Mesothelial cell of epicardium (in vitro differentiated cells): ENCODE measurements at places on chromosomes 1 and 21.

- no peak for DNase-seq
These were observed 71.2 kb downstream of the NGF start for GRCh38 chr1:115266729-115267421.

GRCh38 chr21:42037516-42037915 is 27.4 kb upstream of the ZBTB21 start:
- DNase-seq, result no peak

DNA sequence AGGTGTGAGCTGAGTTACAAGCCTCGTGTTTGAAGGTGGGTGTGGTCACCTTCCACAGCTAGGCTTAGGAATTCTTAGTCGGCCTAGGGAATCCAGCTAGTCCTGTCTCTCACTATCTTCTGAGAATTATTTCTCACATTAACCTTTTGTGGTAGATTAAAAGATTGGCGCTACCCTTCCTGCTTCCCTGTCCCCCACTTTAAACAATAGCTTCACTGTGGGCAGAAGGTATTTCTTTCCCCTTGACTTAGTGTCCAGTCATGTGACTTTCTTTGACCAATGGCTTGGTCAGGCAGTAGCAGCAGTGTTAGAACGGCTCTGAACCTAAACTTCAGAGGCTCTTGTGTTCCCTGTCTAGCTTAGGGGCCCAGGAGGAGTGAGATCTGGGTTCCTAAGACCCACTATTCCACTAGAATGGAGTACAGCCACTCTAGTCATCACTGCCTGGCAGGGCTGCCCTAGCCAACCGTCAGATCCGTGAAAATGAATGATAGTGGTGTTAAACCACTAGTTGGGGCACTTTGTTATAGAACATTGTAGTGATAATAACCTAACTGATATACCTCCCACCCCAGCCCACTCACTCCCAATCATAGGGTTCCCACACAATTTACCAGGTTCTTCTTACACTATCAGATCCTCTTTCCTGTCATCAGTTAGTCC is 13.9 kb upstream of the C1orf141 start:
- DNase-seq, result no peak

- no peak for DNase-seq
These were observed 22.3 kb upstream of the SNRPE start for GRCh38 chr1:203839081-203839480.

DNA sequence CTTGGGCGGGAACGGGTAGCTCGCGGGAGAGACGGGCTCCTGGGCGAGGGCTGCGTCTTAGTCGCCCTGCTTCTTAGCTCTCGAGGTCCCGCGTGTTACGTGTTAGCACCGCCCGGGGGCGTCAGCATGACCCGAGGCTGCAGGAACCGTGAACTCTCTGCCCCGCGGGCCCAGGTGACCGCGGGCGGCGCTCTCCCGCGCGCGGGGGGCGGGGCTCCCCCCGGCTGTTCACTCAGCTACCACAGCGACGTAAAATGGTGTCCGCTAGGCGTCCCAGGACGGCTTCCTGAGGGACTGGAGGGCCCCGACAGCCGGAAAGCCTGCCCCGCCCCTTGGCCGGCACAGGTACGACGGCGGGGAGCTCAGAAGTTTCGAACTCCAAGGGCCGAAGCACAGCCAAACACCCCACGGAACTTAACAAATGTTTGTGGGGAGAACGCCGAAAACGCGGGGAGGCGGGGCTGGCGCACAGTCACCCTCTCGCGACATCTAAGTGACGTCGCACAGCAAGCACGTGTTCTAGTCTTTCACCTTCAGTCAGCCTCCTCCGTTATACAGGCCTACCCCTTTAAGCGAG is 780 bp upstream of the RBM15 start:
- DNase-seq, result peak; percentile 96

GRCh38 chr1:113479713-113480676 is 89.7 kb downstream of the MAGI3 start:
- DNase-seq, result no peak

GRCh38 chr1:200979574-200980451 is 43.7 kb downstream of the KIF21B start:
- no peak for DNase-seq

GRCh38 chr1:36085686-36086526 is 2.0 kb downstream of the TEKT2 start:
- DNase-seq, result no peak

DNA sequence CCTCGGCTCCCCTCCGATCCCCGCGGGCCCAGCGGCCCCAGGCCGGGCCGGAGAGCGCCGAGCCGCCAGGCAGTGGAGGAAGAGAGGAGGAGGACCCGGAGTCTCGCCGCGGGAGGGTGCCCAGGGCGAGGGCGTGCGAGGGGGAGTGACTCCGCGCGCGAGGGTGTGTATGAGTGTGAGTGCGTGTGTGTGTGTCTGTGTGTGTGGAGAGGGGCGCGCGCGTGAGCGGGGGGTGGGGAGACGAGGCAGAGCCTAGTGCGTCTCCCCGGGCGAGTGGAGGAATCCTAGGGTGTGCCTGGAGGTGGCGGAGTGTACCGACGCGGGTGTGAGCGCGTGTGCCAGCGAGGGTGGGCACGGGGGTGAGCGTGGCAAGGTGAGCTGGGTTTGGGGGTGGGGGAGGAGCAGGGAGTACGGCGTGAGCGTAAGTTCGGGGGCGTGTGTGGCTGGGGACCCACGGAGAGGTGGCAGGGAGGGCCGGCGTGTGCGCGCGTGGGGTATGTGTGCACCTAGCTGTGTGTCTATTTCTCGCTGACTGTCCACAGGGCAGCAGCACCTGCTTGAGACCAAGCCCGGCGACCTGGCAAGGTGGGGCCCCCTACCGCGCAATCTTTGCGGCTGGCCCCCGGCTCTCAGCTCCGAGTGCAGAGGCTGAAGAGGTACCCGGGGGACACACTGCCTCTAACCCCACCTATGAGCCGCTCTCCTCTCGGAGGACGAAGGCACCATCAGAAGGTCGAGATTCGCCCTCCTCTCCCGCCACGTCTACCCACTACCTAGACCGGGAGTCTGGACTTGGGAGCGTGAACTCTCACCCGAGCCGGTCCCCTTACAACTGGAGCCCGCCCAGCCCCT is 784 bp upstream of the KCND3 start:
- no peak for DNase-seq

- DNase-seq, result no peak
These were observed 113.3 kb downstream of the NAV1 start for GRCh38 chr1:201652181-201652580.

DNA sequence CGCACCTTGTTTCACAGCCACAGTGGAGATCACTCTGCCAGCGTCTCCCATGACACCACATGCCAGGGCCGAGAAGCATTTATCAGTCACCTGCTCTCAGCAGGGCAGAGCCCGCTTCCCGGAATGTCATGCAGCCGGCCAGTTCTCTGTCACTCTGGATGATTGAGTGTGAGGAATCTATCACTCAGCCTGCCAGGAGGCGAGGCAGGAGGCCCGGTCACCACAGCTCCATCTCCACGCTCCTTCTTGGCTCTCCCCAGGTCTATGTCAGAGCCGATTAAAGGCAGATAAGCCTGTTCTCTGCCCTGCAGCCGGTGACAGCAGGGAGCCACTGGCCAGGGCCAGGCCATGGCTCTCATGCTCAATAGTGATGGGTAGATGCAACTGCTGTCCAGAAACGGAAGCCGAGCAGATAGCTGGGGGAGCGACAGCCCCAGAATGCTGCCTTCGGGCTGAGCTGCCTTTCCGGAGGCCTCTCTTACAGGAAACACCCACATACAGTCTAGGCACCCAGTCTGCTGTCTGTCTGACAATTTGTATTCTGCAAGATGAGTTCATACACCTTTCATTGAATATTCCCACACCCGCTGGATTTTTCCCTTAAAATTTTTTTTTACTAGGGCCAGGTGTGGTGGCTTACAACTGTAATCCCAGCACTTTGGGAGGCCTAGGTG is 64.1 kb downstream of the ACTL8 start:
- DNase-seq, result no peak

DNA sequence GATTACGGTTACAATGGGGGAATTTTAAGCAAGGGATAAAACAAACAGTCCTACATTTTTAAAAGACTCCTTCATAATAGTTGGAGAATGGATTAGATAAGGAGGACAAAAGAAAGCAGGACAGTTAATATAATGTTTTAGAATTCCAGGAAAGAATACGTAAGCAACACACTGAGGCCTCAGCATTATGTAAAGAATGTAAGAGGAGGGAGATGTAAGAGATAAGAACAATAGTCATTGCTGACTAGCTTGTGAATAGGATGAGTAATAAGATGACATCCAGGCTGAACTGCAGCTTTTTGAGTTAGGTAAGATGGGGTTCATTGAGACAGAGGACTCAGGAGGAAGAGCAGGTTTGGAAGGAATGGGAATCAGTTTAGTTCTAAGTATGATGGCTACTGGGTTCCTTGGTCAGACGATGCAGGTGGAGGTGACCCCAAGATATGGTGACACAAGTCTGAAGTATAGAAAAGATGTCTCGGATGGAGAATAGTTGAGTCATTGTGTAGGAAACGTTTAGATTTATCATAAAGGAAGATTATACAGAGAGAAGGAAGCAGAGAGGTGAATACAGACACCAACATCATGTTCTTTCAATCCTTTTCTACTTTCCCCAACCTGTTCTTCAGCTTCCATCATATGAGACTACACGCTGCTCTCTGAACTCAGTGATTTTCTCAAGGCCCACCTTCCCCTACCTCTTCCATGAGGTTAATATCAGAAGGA is 372.8 kb downstream of the PTBP2 start:
- DNase-seq, result no peak

DNA sequence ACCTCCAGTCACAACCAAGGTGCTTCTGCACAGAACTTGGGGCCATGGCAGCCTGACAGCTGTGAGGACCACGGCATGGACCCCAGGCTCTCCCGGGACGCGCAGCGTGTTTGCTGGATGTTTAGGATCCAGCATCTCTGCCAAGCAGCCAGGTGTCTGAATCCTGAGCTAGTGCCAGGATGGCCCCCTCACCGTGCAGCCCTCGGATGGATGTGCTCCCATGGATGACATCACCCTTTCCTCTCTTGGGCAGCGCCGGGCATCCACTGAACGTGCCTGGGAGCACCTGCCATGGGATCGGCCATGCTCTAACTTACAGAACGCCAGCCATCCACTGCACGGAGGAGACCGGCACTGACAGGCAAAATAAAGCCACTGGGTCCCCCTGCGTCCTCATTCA is 53.9 kb downstream of the PRDM15 start:
- DNase-seq, result no peak

DNA sequence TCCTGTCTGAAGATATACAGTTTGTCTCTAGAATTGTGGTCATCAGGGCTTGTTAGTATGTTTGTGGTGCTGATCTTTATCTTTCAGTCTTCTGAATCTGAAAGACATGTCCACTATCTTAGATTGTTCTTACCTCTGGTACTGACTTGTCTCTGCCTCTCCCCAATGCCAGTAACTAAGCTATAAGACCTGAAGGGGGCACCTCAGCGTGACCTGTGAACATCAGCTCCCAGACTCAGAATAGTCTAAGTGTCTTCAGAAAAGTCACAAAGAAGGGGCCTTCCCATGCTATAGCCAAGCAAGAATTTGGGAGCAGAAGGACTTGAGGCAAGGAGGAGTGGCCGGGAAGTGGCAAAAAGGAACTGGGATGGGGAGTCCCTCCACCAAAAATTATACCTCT is 178.1 kb downstream of the NTNG1 start:
- DNase-seq, result no peak

DNA sequence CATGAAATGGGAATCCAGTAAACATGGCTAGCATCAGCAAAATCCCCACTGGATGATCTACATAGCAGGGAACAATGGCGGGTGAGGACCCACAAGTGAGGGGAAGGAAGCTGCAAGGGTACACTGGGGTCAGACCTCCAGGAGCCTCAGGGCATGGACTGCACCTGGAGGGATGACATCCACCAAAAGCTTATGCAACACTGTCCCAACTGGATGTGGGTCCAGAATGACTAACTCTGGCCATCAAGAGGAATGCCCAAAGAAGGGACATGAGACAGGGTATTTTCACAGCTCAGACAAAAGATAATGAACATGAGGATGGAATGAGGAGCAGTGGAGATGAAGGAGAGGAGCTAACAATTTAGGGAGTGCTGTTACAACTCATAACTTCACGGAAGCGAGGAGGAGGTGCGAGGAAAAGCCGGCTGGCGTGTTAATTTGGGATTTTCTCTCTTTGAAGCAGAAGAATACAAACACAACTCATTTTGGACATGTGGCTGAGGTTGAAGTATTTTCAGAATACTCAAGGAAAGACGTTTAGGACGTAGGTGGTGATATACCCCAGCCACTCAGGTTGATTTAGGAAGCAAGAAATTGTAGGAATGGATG is 5.7 kb downstream of the HLCS start:
- DNase-seq, result no peak

DNA sequence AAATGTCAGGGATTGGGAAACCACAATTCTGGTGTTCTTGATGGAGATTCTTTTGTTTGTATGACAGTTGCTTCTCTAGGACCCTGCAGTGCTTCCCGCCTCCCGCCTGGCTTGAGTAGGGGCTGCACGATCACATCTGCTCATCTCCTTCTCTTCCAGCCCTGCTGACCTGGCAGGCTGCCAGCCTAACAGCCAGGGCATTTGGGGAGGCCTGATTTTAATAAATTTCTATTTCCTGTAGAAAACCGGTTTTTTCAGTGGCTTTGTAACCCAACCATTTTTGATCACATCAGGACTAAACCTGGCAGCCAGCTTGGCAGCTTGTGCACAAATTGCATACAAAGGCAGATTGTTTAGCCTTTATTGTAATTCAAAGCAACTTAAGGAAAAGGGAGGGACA is 78.9 kb downstream of the UBE2U start:
- DNase-seq, result peak; percentile 56

DNA sequence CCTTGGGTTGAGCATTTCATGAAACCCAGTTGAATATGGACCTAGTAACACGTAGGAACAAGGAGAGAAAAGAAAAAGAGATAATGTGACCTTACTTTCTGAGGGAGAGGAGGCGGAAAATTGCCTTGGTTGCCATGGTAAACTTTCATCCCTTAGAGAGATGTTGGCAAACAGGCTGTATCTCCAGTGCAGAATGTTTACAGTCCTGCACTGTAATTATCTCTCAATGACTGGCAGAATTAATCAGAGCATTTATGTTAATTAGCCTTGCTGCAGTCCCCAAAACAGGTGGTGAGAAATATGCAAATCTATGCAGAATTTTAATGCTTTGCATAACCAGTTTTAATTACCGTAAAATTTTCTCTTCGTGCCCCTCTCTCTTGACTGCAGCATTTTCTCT is 147.3 kb downstream of the CD247 start:
- no peak for DNase-seq

- no peak for DNase-seq
These were observed 72.5 kb upstream of the TNFSF18 start for GRCh38 chr1:173122958-173123852.
